ENCODE measurements at places on chromosomes 3 and 15.

- DNase-seq = no peak
Observed at GRCh38 chr15:100073982-100074381, 267.8 kb downstream of the ADAMTS17 start.

GRCh38 chr15:86570738-86571137 is 491.1 kb downstream of the AGBL1 start:
- no peak for DNase-seq

GRCh38 chr15:56639631-56640030 is 93.7 kb downstream of the ZNF280D start:
- DNase-seq = no peak

DNA sequence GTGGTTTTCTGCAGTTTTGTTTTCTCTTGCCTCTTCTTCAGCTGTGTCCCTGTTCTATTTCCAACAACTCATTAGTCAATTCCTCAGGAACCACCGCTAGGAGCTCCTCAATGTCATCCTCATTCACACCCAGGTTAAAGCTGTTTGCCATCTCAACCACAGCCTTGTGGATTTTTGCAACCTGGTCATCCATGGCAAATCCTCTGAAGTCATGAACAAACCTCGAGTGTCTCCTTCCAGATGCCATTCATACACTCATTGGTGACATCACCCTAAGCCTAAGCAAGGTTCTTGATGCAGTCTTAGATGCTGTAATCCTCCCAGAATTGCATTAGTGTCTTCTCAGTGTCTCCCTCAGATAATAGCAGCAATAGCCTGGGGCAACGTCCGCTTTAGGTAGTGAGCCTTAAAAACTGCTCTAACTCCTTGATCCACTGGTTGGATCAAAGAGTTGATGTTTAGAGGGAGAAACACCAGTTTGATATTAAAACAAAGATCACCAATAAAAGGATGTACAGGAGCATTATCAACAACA is 31.5 kb upstream of the ZNF502 start:
- DNase-seq = no peak

- peak; percentile 94 for DNase-seq
Observed at GRCh38 chr15:70528270-70528706, 235.1 kb downstream of the UACA start.

Measured in DMS53 (cell line).